ENCODE measurements at places on chromosomes 6 and 20. TPM values are rescaled to one million over a fixed set of nuclear protein-coding genes. Genes with fewer than 3 reads are reported as not detected.

DNA sequence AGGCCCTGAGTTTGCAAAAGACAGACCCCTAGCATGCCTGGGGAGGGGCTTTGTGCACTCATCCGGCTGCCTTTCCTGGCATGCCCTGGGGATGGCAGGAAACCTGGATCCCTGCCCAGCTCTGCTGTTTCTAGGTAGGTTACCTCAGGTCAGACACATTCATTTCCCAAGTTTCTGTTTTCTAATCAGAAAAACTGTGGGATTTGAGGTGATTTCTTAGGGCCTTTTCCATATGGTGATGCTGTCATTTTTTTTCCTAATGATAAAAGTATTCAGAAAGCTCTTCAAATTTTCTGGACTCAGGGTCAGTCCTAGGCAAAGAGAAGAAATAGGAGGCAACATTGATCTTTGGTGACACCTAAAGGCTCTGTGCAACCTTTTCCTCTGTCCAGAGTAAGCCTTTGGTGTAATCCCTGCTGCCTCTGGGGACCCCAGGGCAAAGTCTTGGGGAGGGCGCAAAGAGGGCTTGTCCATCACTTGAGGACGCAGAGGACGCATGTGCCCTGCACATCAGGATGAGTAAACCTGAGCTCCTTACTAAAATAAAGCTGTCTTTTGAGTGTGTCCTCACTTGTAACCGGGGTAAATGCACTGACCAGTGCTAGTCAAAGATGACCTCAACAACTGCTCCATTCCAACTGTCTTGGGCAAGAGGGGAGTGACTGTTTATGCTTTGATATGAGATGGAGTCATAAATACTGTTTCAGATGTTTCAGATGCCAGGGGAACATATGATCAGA is 13.5 kb upstream of the TRAM2 start:
- no peak for DNase-seq

The SIRPD gene
- not detected for total RNA-seq

The LINC00237 gene
- total RNA-seq, result not detected

DNA sequence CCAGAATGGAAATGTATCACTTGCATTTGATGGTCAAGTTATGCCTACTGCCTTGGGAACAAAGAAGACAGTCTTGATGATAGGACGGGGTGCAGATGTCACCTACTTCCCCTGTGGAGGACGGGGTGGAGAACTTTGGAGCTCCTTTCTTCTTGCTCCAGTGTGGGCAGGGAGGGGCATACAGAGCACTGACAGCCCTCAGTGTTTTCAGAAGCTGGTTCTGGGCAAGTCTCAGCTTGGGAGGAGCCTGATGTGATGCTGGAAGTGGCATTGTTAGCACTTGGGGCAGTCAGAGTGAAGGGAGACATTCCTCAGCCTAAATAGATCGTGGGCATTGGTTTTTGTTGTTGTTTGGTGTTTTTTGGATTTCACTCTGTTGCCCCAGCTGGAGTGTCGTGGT is 59.7 kb downstream of the SYNJ2 start:
- no peak for DNase-seq

The KHDC1 gene
- 5.2 TPM for total RNA-seq

The TXLNB gene
- total RNA-seq, result 0.09 TPM

DNA sequence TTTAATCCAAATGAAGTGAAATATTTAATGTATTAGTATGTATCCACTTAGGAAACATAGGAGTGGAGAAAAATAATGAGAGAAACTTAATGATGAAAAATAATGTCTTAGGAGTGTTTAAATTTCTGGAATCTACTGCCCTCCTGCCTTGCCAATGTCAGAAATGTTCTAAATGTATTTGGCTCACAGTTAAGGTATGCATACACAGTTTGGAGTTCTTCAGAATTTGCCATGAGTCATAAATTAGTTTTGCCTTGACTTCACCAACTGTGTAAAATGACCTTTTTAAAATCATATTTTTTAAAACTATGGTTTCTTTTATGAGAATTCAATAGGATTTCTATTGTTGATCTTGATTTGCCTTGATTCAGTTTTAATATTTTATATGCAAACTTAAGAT is 191.7 kb upstream of the HSF2 start:
- DNase-seq, result no peak

DNA sequence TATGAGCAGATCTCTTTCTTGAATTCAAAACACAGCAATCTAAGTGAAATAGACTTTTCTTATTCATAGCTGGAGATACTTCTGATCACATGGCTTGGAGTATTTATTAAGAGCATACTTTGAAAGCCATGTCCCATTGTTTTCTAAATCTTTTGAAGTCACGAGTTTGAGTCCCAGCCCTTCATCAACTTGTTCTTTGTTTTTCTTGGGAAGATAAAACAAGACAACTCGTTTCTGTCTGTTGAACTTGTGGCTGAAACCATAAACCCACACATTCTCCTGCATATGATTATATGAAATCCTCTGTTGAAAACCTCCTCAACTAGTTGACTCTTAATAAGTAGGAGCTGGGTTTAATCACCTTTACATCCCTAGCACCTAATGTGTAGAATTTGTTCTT is 3.3 kb downstream of the RNF144B start:
- no peak for DNase-seq

DNA sequence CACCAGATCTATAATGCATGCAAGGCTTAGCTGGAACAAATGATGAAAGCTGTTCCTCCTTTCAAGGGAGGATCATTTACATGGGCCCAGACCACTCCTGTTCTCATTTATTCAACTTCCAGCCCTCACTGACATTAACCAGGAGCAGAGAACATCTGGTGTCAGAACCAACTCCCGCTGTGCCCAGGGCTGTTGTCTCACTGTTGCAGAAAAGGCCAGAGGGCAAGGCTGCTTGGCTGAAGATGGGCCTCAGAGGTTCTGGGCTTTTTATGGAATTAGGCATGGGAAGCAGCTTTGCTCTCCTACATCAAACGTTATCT is 164.2 kb downstream of the GMPR start:
- DNase-seq, result no peak

GRCh38 chr6:5287205-5287965 is 26.1 kb downstream of the FARS2 start:
- no peak for DNase-seq

The CEP162 gene
- total RNA-seq, result 3.5 TPM

DNA sequence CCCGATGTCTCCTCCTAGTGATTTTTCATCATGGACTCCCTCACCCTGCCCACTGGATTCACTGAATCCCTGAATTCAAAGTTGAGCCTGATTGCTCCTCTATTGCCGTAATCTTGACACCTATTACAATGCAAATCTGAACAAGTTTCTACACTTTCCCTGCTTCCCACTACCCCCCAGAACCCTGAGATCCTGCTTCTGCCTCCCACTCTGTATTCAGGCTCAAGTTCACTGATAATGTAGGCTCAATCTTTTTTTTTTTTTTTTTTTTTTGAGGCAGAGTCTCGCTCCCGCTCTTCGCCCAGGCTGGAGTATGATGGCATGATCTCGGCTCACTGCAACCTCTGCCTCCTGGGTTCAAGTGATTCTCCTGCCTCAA is 3.6 kb upstream of the DCBLD1 start:
- no peak for DNase-seq

The ULBP2 gene
- total RNA-seq, result 0.40 TPM

The FYN gene
- 331 TPM for total RNA-seq

DNA sequence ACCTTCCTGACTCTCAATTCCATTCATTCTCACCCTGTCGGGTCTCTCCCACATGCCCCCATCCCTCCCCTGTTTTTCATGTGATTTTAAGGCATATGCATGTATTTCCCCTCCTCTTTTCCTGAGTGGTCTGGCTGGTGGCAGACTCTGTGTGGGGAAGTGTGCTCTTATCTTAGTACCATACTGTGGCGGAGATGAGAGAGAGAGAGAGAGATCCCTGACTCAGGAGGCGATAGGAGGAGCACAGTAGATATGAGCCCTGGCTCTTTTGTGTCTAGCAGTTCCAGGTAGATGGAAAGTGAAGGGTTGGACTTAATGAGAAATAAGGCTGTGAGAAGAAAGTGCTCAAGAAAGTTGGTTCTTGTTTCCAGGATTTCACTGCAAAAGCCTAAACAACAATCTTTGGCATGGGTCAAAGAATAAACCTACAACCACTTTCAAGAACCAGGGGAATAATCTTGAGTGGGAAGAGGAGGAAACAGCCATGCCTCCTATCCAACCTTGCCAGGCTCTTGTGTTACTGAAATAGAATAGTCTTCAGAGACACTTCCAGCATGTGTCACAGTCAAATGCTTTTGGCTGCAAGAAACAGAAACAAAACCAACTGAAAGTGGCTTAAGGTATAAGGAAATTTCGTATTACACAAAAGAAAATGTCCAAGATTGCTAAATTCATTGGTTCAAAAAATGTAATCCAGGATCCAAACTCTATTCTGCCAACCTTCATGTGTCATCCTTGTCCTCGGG is 123.8 kb upstream of the MYLIP start:
- peak; percentile 38 for DNase-seq

DNA sequence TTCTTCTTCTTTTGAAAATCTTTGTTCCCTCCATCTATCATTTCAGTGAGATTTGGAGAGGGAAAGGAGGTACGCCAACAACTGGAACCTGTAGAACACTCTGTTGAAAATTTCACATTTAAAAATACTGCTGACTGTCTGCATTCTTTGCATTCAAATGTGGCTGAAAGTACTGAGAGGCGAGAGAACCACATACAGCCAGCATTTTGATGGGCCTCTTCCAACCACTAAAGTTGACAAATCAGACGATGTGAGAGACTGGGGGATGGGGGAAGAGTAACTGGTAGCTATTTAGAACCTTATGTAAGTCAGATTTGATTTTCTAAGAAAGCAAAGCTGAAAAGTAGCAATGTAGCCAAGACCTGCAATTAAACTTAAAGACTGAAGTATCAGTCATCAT is 77.5 kb downstream of the FKBP5 start:
- DNase-seq, result peak; percentile 78

DNA sequence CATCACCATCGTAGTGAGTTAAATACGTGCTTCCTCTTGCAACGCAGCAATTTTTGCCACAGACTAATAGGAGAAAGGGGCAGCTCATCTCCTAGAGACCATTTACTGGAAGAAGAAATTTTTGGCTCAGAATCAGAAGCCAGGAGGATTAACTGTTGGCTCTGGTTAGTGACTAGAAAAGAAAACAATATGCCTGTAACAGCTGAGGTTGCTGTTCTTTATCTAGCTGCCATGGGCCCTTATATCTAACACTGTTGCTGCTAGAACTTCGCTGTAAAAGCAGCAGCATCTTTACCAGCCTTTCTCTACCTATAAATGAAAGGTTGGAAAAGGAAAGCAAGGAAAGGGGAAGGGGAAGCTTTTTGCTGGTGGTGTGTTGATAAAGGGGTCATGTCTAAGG is 65.9 kb downstream of the FAM135A start:
- no peak for DNase-seq

The BTN1A1 gene
- not detected for total RNA-seq

DNA sequence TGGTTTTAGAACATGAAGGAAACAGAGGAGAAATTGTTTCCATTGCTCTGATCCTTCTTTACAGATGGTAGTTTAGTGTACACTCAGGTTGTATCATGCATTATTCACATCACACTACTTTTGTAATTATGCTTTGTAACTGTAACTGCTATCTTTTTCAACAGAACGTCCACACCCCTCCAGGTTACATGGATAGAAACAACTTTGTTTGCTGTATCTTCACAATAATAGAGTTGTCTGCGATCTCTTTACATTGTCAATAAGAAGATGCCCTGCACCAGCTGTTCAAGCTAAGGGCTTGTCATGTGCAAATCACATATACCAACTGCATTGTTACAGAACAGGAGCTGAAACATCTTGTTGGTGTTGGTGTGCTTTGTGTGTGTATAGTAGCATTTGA is 67.9 kb upstream of the MAP7 start:
- DNase-seq, result no peak

DNA sequence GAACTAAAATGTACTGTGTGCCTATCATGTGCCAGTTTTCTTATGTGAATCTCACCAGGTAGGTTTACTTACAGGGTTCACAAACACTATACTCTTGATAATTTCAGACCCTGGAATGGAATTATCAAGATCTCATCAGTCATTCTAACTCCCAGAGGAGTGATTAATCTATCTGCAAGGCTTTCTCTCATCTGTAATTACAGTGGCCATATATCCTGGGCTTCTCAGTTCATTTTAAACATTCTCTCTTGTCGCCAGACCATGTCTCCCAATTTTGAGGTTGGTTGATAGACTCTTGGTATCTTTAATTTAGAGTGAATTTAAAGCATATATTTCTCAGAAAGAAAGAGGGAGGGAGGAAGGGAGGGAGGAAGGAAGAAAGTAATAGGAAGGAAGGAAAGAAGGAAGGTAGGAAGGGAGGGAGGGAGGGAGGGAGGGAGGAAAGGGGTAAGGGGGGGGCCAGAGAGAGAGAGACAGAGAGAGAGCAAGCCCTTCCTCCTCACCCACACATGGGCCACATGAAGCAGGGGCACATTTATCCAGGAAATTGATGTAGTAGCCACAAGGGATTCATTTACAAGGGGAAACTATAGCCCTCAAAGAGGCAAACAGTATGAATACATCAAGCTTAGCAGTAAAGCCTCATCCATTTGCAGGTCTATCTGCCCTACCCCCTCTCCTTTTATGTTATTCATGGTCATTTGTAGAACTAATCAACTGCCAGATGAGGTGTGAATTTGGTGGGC is 25.8 kb upstream of the NRSN1 start:
- no peak for DNase-seq

The RSPH4A gene
- total RNA-seq, result 0.14 TPM

The GHRH gene
- not detected for total RNA-seq

- no peak for DNase-seq
Observed at GRCh38 chr6:107079429-107079828, 35.9 kb downstream of the BEND3 start.

The ANGPT4 gene
- total RNA-seq, result not detected
